Activated T-helper 1 cell treated with Interleukin-2 at 50 U/mL for 16 hours (primary cell): ENCODE measurements at places on chromosomes 16 and 17.

DNA sequence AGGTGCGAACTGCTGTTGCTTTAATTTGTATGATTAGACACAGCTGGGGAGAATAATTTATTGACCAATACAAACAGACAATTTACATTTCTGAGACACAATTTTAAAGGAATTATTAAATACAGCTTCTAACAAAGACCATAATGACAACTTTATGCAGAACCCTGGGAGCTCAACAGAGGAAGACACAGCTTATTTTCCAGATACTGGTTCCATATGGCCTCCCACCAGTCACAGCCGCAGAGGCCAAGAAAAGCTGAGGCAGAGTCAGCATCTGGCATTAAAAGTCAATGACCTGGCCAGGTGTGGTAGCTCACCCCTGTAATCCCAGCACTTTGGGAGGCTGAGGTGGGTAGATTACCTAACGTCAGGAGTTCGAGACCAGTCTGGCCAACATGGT, 66.1 kb upstream of the BCAR1 start:
- DNase-seq, result no peak

DNA sequence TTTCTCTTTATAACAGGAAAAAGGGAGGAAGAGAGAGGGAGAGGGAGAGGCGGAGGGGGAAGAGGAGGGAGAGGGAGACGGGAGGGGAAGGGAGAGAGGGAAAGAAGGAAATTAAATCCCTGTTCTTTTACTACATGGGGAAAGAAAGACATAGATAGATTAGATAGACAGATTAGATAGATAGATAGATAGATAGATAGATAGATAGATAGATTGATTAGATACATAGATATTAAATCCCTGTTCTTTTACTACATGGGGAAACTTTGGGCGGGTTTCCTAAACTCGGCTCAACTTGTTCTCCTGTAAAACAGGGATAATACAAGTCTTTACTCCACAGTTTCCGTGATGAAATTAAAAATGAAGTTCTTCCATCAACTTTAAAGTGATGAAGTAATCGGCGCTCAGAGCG, 661 bp downstream of the RFWD3 start:
- no peak for DNase-seq

- no peak for DNase-seq
These were observed 15.5 kb upstream of the CCL17 start for GRCh38 chr16:57389087-57389468.

GRCh38 chr16:68028996-68029395, 5.9 kb downstream of the DUS2 start:
- DNase-seq, result no peak
